ENCODE measurements at places on chromosomes 2 and 18.

- DNase-seq: no peak
Measured at GRCh38 chr18:10101729-10102128, 187.9 kb downstream of the VAPA start.

DNA sequence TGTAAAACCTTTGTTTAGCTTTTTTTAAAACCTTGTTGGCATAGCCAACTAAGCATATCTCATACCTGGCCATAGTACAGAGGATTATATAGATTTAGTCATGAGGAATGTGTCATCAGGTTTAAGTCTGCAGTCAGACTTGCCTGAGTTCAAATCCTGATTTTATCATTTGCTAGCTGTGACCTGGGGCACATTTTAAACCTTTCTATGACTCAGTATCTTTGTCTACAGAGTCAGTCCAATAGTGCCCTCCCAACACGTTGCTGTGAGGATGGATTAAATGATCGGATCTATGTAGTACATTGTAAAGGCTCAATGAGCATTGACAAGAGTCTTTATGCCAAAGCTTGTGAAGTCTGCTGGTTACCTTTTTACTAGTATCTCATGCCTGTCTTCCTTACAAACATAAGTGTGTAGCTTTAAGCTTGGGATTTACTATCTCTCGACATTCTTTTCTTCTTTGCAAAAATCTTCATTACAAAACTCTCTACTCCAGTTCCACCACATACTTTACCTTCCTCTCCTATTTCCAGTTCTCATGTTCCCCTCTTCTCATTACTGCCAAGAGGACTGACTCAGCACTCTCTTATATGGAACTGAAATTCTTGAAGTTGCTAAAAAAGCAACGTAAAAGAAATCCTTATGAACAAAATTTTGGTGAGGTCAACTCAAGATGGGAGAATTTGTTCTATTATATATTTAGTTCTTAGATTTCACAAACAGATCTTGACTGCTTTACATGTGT is 68.1 kb upstream of the RBMS1 start:
- no peak for DNase-seq

- DNase-seq: no peak
Measured at GRCh38 chr2:179250095-179250494, 14.5 kb downstream of the SESTD1 start.

DNA sequence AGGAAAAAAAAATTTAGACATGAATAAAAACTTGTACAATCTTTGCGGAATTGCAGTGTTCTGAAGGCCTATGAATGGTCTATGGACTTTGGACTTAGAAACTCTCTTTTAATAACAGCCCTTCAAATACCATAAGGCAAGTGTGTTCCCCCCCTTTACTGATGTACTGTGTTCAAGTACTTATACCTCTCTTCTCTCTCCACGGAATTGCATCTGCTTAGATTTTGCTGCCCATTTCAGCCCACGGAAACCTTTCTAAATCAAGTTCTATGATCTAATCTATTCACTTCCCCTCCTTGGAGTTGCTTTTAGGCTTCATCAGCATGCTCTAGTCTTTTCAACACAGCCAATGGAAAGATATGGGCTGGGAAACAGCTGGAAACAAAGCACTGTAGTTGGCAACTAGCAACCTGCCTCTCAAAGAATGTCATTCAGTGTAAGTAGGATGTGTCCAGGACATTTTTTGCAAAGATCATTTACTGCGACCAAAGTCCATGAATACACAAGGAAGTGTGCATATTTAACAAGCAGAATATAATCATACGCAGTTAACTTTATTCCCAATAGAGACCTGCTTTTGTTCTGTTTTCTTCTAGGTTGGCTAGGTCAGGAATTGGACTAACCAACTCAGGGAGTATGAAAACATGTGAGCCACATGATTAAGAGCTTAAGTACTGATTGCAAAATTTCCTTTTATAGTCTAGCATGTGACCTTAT is 58.0 kb downstream of the SLC40A1 start:
- no peak for DNase-seq

- no peak for DNase-seq
Measured at GRCh38 chr2:56739413-56739812, 555.6 kb downstream of the CCDC85A start.

DNA sequence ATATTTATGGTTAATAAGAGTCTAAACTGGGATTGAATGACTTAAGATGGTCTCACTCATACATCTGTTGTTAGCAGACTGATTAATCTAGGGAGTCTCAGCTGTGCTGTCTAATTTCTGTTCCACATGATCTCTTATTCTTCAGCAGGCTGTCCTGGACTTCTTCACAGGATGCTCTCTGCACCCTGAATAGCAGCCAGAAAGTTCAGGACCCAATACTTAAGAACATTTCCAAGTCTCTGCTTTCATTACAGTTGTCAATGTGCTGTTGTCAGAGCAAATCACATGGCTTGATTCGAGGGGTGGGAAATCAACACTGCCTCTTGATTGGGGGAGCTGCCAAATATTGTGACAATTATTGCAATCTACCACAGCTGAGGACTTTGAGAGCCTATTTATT is 627.1 kb upstream of the SLC8A1 start:
- DNase-seq: no peak

GRCh38 chr2:101401326-101401665 is 14.0 kb upstream of the CREG2 start:
- no peak for DNase-seq

- no peak for DNase-seq
Measured at GRCh38 chr18:9741793-9742523, 33.9 kb downstream of the RAB31 start.

GRCh38 chr2:64763126-64763525 is 109.4 kb upstream of the SERTAD2 start:
- no peak for DNase-seq

- DNase-seq: no peak
Measured at GRCh38 chr18:4931209-4931608, 265.8 kb downstream of the AKAIN1 start.

- DNase-seq: no peak
Measured at GRCh38 chr2:159476329-159476728, 140.0 kb downstream of the BAZ2B start.

DNA sequence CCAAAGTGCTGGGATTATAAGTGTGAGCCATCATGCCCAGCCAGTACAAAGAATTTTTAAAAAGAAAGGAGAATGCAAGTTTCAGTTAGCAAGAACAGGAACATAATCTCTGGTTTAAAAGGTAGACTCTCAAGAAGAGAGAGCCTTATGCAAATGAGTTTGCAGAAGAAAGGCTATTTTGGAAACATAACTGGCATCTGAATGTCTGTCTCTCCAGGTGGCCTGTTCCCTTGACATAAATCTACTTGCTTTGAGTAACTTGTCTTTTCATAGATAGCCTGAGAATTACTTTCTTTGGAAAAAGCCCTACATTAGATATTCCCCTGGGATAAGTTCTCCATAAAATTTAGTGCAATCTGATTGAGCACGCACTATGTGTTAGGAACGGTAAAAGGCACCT is 109.6 kb downstream of the ICOS start:
- DNase-seq: no peak

DNA sequence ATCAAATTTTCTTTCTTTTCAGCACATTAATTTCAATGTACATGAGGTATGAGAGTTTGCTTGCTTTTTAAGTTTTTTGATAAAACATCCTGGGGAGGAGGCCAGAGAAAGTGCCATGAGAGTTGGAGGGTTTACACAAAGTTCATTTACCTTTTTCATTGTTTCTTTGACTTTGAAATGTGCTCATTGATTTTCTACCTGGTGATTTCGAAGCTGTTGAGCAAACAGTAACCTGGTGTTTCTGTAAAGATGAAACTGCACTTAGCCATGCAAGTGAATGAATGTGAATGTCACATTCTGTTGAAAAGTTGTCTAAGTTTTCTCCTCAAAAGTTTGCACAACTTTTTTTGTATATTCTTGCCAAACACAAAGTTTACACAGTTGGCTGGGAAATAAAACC is 797.0 kb downstream of the METTL4 start:
- no peak for DNase-seq

- no peak for DNase-seq
Measured at GRCh38 chr18:31943878-31944816, 1.2 kb upstream of the TRAPPC8 start.

DNA sequence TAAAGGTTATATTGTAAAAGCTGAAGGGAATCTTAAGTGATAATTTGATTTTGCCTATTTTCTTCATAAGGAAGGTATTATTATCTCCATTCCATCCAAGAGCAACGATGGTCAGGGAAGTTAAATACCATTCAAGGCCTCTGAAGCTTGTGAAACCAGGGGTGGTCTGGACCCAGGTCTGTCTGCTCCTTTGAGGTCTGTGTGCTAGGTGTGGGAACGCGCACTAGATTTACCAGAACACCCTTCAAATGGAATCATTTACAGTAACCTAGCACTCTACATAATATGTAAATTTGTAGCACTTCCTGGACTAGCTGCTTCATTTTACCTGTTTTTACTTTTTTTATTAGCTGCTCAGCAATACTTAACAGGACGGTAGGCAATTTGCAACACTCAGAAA is 6.4 kb upstream of the TRIB2 start:
- no peak for DNase-seq

DNA sequence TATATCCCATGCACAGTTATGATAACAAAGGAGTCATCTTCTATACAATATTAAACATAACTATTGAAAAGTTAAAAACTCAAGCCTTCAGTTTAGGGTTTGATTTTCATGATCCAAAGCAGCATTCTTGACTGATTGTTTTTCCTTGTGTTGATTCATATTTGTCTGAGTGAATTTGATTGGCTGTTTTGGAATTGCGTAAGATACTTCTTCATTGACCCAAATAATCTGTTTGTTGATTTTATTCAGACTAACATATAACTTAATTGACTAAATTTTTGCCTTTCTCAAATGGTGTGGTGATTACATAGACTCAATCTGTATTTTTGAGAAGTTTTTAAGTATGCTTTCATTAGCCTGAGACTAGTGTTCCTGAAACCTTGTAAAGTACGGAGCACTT is 305.7 kb upstream of the TNP1 start:
- no peak for DNase-seq

DNA sequence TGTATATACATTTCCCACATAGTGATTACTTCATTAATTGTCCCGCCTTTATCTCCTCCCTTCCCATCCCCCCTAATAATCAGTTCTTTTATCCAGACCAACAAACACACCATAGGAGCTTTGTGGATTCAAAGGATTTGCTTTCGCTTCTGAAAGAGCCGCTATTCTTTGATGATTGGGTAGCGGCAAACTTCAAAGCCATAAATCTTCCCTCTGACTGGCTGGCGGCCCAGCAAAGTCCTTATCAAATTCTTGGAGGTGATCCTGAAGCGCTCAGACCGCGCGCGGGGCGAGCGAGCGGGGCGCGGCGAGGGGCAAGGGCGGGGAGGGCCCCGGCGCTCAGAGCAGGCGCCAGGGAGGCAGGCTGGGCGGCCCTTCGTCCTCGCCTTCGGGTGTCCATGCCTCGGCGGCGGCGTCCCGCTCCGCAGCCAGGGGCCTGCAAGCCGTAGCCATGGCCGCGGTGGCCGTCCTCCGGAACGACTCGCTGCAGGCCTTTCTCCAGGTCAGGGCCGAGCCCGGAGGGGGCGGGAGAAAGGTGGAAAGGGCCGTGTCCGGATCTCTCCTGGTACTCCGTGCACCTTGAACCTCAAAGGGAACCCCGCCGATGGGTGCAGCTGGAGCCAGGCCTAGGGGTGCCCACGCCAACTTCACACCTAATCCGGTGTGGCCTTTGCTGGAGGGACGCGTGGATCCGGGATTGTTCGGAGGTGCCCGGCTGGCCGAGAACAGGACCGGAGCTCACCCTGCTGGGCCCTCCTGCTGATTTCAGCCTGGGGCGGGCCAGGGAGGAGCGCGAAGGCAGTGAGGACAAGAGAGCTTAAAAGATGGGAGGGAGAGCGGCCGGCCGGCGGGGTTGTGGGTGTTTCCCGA is at the start of gene SP5:
SP5 (plus strand) TSS at position 276 of the 870 bp plus-strand sequence; CDS start at position 452, 176 bp downstream.
- DNase-seq: no peak

DNA sequence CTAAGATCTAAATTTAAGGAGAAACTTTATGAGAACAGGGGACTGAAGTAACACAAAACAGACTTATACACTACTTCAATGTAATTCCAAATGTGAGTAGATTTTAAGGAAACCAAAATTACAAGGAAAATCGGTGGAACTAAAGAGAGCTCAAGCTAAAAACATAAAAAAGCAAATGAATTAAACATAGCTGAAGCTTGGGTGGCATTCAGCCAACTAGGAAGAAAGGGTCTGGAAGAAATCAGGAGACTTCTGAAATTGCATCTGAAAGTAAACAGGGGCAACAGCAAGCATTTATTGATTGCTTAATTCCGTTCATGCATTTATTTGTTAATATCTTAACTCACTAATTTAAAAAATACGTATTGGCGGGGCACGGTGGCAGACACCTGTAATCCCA is 727.3 kb upstream of the PKDCC start:
- no peak for DNase-seq

DNA sequence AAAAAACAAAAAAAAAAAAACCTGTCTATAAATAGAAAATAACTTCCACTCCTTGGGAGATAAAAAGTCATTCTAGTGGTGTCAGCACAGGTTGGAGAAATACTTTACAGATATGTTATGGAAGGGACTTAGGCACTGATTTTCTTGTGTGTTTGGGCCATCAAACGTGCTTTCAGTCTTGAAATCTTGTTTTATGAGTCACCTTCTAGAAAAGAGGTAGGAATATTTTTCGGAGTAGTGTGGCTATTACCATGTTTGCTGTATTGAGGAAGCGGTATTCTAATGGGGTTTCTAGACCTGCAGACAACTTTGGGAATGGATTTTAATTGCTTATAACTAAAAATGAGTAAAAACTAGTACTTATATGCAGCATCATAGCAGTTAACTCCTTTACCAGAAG is 12.0 kb downstream of the HNMT start:
- DNase-seq: no peak

- DNase-seq: no peak
Measured at GRCh38 chr2:196128749-196129148, 42.6 kb downstream of the STK17B start.

- DNase-seq: no peak
Measured at GRCh38 chr18:42756214-42756613, 359.3 kb downstream of the RIT2 start.

DNA sequence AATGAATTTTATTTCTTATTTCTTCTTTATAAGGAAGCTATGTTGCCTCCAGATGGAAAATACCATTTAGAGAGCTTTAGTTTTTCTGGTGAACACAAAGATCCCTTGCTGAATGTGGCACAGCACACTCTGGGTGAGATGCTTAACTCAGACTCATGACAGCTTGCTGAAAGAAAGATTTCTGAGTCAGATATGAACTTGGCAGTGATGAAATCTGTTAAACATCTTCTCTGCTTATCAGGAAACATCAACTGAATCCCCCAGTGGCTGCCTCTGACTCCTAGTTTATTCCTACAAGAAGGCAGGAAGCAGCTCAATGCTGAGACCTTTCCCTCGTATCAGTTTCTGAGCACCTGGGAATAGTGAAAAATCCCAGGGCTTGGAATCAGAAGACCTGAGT is 162.8 kb downstream of the OSR1 start:
- DNase-seq: no peak

DNA sequence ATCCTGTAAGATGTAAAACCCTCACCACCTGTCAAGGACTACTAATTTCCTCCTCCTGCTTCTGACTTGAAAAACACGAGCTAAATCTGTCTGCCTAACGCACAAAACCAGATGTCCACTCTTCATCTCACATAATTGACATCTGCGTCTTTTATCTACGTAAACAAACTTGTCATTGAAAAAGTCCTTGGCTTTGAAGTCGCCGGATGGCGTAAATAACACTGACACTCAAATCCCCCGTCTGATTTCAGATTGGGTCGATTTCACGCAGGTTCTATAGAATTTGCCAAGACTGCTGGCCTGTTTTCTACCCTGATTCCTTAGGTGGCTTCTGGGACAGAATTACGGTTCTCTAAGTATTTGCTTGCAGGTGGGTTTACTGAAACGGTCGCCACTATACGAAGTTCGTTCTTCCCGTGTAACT is 539 bp upstream of the MOB4 start:
- no peak for DNase-seq

All from stimulated activated CD8-positive, alpha-beta memory T cell treated with anti-CD3 and anti-CD28 coated beads, Interleukin-7, amount 100 ng/mL, for 4 hours (primary cell).